ENCODE measurements at places on chromosomes 7 and 10. TPM values are rescaled to one million over a fixed set of nuclear protein-coding genes. Genes with fewer than 3 reads are reported as not detected.

- no peak for DNase-seq
These were observed 739 bp downstream of the MYPN start for GRCh38 chr10:68110027-68110426.

The DLX5 gene
- 0.07 TPM for polyA plus RNA-seq

GRCh38 chr10:60963441-60964256, 19.7 kb upstream of the RHOBTB1 start:
- peak; percentile 48 for DNase-seq

- DNase-seq: no peak
These were observed 319.0 kb downstream of the GRID1 start for GRCh38 chr10:86047588-86047987.

The TMEM196 gene
- polyA plus RNA-seq: not detected

Measured in mammary epithelial cell (primary cell).